ENCODE measurements at places on chromosomes 6 and 20.

DNA sequence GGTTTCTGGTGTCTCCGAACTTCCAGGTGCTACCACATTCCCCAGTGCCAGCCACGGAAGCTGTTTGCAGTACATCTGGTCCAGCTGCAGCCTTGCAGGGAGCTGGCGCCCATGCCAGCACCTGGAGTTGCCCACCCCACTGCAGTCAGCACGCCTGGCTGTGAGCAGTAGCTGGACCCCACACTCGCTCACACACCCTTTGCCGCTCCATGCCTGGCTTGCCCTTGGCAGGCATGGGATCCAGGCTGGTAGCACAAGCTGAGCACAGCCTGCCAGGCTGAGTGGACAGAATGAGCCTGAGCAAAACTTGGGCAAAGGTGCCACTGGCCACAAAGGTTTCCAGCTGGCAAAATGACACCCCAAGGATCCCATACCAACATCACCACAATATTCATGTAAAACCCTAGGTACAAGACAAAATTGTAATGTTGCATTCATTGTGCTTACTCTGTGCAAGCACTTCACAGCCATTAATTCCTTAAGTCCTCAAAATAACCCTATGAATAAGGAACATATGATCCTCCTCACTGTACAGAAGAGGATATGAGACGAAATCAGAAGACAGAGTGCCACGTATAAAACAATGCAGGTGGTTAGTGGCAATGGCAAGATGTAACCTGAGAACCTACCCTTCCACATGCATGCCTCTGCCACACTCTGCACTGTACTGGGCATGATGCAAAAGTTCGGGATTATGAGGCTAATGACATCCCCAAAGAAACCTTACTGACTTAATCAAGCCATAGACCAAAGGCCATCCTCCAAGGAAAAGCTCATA, 18.3 kb downstream of the KIF16B start:
- DNase-seq, result no peak

DNA sequence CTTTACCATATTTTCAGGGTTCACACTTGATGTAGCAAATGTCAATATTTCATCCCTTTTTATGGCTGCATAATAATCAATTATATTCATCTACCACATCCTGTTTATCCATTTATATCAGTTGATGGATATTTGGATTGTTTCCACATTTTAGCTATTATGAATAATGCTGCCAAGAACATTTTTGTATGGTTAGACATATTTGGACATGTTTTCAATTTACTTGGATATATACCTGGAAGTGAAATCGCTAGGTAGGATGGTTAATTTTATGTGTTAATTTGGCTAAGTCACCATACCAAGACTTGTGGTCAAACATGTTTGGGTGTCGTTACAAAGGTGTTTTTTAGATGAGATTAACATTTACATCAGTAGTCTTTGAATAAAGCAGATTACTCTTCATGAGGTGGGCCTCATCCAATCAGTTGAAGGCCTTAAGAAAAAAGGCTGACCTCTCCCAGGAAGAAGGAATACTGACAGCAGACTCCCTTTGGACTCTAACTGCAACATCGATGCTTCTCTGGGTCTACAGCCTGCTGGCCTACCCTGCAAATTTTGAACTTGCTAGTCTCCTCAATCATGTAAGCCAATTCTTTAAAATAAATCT, 196.5 kb downstream of the BACH2 start:
- no peak for DNase-seq

- no peak for DNase-seq
These were observed 333.7 kb downstream of the MEI4 start for GRCh38 chr6:77986380-77987034.

DNA sequence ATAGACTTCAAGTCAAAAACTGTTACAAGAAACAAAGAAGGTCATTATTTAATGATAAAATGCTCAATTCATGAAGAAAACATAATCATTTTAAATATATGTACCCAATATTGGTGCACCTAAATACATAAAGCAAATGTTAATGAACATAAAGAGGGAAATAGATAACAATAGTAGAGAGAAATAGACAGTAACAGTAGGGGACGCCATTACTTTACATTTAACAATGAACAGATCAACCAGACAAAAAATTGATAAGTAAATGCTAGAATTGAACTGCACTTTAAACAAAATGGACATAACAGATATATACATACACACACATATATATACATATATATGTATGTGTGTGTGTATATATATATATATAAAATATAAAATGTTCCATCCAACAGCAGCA, 37.4 kb downstream of the IL22RA2 start:
- DNase-seq, result no peak

DNA sequence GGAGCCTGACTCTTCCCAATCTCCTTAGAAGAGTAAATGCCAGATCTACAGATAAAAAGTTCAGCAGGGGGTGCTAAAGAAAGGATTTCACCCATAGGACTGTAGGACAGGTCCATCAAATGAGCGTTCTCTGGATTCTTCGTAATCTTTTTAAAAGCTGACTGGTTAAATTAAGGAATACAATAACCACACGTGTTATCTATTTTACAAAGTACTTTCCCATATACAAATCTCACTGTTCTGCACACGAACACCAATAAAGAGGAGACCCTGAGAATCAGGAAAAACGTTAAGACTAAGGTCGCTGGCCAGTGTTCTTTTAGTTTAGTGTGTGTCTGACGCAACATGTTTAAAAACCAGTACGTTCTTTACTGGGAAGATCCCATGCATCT, 542 bp downstream of the TUBE1 start:
- DNase-seq, result no peak

GRCh38 chr6:160198606-160199211, 59.9 kb downstream of the SLC22A2 start:
- no peak for DNase-seq

GRCh38 chr6:119442776-119443184, 93.2 kb upstream of the MAN1A1 start:
- no peak for DNase-seq

GRCh38 chr20:17992847-17993513, 24.2 kb downstream of the MGME1 start:
- DNase-seq, result no peak

- no peak for DNase-seq
These were observed 20.8 kb downstream of the SHLD1 start for GRCh38 chr20:5770987-5771318.

DNA sequence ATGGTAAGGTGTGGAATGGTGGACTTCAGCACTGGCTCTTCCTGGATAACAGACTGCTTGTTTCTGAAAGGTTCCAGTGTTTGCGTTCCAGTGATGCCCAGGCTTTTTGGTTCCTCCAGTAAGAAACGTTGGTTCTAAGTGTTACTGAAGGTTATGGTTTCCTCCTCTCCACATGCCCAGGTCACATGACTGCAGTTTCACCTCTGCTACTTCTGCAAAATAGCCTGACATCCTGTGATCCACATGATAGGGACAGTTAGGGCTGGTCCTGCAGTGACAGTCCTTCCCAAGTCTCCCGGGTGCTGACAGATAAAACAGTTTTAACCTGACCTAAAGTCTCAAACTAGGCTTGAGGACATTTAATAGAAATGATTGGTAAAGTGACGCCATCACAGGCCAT, 132.2 kb upstream of the CST7 start:
- no peak for DNase-seq

DNA sequence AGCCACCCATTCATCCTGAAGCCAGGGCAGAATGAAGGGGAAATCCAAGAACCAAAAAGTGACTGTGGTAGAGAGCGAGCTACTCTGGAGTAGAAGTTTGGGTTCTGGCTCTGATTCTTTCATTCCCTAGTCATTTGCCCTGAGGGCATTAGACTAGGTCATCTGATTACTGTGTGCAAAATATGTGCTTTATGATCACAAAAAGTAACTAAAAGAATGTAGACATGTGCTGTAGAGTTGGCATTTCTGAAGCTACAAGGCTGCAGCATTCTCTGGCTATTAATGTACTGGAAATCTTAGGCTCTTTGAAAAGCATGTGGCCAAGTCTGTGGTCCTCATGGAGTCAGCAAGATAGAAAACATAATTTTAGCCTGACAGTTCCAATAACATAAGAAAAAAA, 94.2 kb downstream of the TBC1D7 start:
- DNase-seq, result no peak

- DNase-seq, result no peak
These were observed 44.2 kb downstream of the MYLK4 start for GRCh38 chr6:2706558-2706957.

- no peak for DNase-seq
These were observed 230.3 kb downstream of the TFAP2A start for GRCh38 chr6:10184371-10185227.

DNA sequence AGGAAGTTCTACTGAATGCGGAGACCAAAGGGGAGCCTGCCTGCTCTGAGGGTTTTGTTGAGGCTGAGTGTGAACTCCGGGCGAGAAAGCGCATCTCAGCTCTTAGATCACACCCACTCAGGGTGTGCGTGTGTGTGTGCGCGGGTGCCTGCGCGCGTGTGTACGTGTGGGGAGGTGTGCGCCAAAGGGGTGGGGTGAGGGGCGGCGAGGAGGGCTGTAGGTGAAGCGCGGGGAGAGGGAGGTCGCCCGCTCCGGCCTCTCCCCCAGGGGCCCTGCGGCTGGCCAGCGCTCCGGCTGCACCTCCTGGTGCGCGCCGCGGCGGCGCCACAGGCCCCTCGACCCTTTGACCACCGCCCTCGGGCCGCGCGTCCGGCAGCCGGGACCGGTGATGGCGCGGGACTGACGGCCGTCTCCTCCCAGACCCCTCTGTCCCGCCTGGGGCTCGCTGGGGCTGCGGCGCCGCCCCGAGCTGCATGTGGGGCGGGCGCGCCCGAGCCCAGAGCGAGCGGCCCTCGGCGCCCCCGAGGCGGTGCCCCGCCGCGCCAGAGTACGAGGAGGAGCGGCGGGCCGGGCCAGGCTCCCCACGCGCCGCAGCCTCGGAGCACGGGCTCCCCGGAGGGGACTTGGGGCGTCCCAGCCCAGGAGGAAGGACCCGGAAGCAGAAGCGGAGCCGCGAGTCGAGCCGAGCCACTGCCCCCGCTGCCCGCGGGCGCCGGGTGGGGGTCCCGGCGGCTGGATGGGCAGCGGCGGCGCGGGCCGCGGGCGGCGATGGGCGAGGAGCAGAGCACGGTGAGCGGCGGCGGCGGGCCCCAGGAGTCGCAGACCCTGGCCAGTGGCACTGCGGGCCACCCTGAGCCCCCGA, at the start of gene RNF217:
Gene RNF217 (plus strand): TSS at position 661 of the 862 bp plus-strand sequence. CDS start 108 bp downstream, at position 769.
- no peak for DNase-seq

- no peak for DNase-seq
These were observed 202.1 kb downstream of the NFATC2 start for GRCh38 chr20:51340451-51340840.

- DNase-seq, result no peak
These were observed 59.3 kb upstream of the STMND1 start for GRCh38 chr6:17042422-17043147.

DNA sequence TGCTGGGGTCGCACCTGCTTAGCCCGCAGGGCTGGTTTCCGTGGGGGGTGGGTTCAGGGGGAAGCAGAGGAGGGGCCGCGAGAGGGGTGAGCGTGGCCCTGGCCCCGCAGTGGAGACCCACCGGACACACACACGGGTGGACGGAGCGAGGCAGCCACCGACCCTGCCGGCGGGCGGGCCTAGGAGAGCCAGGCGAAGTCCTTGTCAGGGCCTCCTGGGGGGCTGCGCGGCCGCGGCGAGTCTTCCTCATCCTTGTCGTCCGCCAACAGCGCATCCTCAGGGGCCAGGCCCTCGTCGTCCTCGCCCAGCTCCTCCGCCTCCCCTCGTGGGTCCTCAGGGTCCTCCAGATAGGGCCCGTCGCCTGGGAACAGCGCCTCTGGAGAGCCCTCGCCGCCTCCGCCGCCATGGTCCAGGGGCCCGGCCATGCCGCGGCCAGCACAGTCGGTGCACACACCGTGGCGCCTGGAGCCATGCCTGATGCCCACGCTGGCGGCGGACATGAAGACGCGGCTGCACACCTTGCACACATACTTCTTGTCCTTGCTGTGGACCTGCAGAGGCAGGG, 7.3 kb downstream of the SLC2A4RG start:
- DNase-seq, result no peak

DNA sequence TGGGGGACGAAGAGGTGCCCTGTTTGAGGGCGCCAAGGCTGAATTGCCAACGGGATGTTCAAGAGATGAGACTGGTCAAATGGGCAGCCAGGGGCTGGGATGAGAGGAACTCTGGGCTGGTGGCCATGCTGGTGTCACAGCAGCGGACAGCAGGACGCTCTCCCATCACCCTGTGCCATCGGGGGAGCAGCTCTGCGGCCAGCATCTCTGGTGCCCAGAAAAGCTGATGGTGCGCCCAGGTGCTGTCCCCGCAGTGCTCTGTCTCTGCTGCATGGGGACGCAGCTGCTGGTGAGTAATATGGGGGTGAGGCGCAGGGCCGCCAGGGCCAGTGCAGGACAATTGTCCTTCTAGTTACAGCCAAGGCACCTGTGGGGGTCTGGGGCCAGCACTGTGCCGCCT, 4.9 kb upstream of the HRH3 start:
- no peak for DNase-seq

DNA sequence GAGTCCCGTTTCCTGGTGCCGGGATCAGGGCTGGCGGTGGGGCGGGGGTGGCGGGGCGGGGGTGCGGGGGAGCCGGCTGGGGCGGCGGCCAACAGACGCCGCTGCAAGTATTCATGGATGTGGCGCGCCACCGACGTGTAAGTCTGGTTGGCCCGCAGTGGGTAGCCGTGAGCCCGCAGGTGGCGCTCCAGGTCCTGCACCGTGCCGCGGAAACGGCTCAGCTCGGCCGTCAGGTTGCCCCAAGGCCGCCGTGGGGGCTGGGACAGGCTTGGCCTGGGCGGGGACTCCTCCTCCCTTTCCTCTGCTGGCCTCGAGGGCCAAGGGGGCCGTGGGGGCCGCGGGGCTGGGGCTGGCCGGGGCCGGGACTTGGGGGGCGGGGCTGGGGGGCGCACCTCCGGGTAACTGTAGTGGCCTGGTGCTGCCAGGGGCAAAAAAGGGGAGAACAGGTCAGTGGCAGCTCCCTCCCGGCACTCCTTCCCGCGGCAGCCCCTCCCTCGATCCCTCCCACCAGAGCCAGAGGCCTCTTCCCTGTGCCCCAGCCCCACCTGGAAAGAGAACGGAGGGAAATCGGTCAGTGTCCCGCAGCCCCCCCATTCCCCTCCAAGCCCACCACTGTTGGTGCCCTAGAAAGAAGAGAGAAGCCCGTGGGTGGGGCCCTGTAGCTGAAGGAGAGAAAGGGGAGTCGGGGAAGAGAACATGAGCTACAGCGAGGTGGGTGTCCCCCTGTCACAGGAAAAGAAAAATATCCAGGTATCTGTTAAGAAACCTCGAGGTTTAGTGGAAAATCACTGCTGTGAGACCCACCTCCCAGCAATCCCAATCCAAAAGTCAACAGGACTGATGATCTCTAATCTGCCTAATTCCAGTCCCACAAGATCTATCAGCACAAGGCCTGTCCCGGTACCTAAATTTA, 21.3 kb downstream of the TNXB start:
- peak; percentile 23 for DNase-seq

DNA sequence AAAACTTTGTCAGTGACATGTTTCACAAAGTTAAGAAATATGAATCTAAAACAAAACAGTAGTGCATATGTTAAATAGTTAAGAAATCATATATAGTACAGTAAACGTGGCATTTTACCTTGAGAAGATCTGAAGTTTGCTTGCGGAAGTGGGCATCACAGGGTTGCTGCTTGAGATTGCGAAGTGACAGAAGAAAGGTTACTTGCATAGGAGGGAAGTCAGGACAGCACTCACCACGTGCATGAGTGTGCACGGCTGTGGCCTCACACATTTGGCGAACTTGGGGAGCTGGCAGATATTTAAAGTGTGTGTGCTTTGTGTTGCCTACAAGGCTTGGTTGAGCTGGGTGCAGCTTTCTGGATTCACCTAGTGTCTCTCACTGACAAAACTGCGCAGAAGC, 431.5 kb upstream of the ARID1B start:
- no peak for DNase-seq

GRCh38 chr20:23018432-23018831, 16.7 kb upstream of the SSTR4 start:
- DNase-seq, result no peak
